ENCODE measurements at places on chromosomes 11 and 22.

DNA sequence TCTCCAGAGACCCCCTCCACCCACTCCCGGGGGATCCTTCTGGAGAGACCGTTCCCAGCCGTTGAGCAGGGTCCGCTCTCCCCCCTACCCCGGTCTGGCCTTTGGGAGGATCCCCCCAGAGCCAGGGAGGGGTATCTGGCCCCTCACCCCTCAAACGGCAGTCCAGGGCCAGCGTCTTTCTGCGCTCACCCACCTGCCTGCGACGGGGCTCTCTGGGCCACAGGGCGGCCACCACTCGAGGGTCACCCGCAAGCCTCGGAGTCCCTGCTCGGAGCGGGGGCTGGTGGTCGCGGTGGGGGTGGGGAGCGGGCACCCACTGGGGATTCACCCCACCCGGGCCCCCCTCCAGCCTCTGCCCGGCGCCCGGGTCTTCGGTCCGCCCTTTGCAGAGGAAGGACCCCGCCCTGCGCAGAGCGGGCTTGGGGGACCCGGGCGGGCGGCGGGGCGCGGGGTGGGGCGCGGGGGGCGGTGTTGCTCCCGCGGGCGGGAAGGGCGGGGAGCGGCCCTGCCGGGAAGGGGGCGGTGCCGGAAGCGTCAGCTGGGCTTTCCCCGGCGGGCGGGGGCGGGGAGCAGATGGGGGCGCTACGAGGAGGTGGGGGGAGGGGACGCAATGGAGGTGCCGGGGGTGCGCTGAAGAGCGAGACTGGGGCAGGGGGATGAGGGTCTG, 16.6 kb downstream of the CRELD2 start:
- no peak for DNase-seq

DNA sequence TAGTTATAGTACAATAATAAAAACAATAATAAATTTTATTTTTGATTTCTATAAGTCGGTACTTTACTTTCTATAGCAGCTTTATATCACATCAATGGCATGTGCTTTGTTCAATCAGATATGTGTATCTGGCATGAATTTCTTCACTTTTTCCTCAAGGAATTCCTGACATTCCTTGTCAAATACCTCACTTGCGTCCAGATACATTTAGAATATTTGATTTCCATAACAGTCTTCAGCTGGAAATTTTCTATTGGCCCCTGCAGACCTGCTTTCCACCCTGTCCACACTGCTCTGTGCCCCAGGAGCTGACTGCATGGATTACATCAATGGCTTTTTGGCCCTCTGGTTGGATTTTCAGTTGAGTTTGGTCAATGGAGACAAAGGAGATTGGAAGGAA, 93.2 kb downstream of the FAR1 start:
- no peak for DNase-seq

DNA sequence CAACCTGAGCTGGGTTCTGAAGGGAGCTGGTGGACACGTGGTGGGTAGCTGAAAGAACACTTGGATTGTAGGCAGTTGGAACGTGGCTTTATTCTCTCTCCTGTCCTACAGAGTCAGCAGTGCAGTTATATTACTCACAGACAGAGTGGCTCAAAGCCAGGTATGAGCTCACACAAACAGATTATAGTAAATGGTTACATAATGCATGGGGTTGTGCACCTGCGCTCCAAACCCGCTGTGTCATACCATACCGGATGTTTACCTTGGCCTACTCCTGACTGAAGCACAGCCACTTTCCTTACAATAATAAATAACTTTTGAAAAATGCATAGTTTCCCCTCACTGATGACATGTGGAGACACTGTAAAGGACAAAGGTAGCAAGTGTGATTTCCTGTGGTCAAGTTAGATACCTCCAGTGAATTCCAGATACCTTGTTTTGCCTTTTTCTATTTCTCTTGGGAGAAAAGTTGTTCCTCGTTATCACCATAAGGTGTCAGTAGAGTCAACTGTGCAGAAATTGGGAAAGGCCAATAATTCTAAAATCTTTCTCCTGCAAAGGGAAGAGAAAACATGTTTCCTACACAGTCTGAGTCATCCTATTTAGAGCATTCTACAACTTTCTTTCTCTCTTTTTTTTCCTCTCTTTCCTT, 13.5 kb downstream of the MS4A6A start:
- DNase-seq = no peak

- no peak for DNase-seq
These were observed 6.4 kb upstream of the QSER1 start for GRCh38 chr11:32886180-32886579.

DNA sequence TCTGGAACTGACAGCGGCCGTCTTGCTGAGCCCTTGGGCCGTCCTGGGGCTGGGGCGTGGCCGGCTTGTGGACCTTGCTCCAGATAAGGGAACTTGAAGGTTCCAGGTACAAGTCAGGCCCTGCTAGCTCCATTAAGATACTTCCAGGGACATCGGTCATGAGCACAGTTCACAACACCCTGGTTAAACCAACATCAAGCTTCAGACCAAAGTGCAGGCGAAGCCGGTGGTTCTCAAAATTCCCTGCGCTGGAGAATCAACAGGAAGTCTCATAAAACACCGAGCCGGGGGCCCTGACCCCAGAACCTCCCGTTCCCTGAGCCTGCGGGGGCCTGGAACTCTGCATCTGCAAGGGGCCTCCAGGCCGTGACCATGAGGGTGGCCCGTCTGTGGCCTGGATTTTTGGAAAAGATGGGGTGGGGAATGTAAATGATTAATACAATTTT, 1043.8 kb downstream of the BRD1 start:
- DNase-seq = no peak

DNA sequence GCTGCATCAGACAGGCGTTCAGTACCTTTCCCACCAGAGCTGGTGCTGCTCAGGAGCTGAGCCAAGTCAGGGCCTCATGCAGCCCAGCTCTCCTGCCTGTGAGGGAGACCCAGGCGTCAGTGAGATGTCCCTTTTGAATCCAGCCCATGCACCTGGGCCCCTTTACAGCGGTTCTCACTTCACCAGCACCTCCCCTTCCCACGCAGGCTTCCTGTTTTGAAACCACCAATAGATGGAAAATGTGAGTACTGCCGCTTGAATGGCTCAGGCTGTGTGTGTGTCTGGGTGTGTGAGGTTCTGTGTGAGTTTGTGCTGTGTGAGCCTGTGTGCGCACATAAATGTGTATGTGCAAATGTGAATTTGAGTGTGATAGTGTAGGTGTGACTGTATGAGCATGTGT, 88.4 kb downstream of the UBASH3B start:
- no peak for DNase-seq

DNA sequence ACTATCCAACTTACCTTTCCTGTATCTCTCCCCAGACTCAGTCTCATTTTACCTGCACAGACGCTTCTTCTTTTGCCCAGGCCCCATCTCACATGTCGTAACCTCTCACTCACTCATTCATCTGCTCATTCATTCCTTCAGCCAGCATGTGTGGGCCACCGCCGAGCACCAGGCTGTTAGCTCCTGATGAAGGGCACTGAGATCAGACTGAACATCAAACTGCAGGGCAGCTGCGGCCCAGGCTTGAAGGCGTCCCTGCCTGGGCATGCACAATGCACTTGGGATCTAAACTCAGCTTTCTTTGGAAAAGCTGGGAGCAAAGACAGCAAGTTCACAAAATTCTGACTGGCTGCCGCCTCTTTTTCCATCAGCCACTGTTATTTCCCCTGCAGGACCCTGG, 1456.3 kb downstream of the BRD1 start:
- DNase-seq = no peak

DNA sequence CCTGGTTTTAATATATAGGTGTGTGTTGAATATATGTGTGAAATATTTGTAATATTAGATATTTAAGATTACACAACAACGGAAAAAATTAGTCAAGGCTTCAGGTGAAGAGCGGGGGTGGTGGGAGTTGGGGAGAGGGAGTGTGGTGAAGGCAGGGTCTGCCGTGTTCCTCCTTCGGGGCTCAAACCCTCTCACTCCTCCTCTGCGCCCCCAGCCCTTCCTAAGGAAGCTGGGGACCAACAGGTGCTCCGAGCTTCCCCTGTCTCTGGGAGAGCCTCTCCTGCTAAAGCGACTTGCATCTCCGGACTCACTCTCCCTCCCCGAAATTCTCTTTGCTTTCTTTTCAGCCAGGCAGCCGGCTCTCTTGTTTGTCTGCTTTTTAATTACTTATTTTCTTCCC, 960 bp upstream of the CADM1 start:
- no peak for DNase-seq

DNA sequence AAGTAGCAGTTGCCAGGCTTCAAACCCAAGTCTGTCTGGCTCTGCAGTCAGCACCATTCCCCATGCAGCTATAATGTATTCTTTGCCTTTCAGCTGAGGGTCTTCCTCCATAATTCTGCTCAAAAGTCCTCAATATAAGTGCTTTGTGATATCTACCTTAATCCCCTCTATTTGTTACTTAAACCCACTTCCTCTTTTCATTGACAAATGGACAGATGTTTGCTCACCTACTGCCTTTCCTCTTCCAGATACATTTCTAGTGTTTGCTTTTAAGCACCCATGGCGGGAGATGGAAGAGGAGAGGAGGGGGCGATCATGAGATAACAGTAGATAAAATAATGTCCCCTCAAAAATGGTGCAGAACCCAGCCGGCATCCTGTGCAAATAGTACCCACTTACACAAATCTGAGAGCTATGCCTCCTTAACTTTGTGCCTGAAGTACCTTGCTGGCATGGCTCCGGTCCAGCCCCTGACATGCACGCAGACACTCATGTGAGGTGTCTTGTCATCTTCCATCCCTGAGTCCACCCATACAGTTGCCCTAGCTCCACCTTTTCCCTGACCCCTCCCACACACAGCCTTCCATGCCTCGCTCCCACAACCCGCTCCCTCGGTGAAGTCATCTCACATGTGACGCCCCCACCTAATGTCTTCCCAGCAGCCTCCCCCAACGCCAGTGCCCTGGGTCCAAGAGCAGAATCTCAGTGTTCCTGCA, 109.6 kb downstream of the TRIM29 start:
- no peak for DNase-seq

DNA sequence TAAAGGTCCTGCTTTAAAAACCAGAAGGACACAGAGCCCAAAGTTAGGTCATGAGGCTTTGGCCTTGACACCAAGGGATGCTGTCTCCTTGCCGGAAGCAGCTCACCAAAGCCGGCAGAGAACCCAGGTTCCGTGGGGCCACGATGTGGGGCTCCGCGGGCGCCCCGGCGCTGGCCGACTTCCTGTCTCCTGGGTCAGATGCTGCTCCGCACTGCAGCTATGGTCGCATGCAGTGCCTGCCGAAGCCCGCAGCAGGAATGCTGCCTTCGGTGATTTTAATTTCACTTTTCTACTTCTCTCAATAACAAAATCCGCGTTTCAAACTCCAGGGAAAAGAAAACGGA, 454 bp upstream of the OTUB1 start:
- no peak for DNase-seq

Data from NCI-H2081 treated with DMSO at 0.1 percent for 48 hours (cell line).